ENCODE measurements at places on chromosomes 7 and 10. TPM values are rescaled to one million over a fixed set of nuclear protein-coding genes. Genes with fewer than 3 reads are reported as not detected.

- DNase-seq = no peak
- peaks cover 20% of the 10 kb centered on the region for H3K4me1 ChIP-seq
- no peak overlapping the region for H3K4me3 ChIP-seq
- H3K27me3 ChIP-seq = no peaks in the 10 kb centered on the region
- H3K36me3 ChIP-seq = no peaks in the 10 kb centered on the region
Observed at GRCh38 chr10:29878492-29878891, 180.9 kb downstream of the JCAD start.

DNA sequence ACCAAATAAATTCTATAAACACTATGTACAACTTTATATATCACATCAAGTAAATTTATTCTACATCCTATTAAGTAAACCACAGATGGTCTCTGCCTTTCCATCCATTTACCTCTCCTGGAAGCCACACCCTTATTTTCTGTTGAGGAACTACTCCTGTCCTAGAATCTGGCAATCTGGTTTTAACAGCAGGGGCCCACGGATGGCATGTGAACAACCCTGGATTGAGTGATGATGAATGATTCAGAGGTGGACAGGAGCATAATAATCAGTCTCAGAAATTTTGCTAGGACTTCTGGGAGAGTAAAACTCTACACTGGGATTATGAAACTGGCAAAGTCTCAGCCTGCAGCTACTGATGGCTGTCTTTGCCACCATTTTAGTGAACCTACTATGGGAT lies 54.1 kb downstream of the CDK6 start:
- no peaks in the 10 kb centered on the region for H3K27me3 ChIP-seq
- H3K4me3 ChIP-seq = no peak overlapping the region
- peaks cover 29% of the 10 kb centered on the region for H3K4me1 ChIP-seq

GRCh38 chr10:95457319-95457886 lies 103.8 kb downstream of the SORBS1 start:
- DNase-seq = no peak
- peaks cover 7% of the 10 kb centered on the region for H3K4me1 ChIP-seq

- no peaks in the 10 kb centered on the region for H3K36me3 ChIP-seq
- DNase-seq = no peak
- H3K27me3 ChIP-seq = no peaks in the 10 kb centered on the region
- no peak overlapping the region for H3K4me3 ChIP-seq
- H3K27ac ChIP-seq = no peak overlapping the region
- peaks cover 11% of the 10 kb centered on the region for H3K4me1 ChIP-seq
Observed at GRCh38 chr10:15436696-15437095, 65.6 kb upstream of the FAM171A1 start.

- DNase-seq = no peak
- no peak overlapping the region for H3K27ac ChIP-seq
- H3K4me3 ChIP-seq = no peak overlapping the region
- no peaks in the 10 kb centered on the region for H3K4me1 ChIP-seq
- H3K36me3 ChIP-seq = no peaks in the 10 kb centered on the region
Observed at GRCh38 chr10:128812000-128812399, 655.0 kb upstream of the MGMT start.

Gene CYP2W1
- total RNA-seq = 24.0 TPM

Gene AS3MT
- 6.4 TPM for total RNA-seq

Gene CUEDC2
- total RNA-seq = 32.1 TPM

Gene HABP2
- total RNA-seq = 24.3 TPM

Gene NEBL
- 55.2 TPM for total RNA-seq
